ENCODE measurements at places on chromosomes 4 and X.

- DNase-seq = no peak
Observed at GRCh38 chr4:111066887-111067286, 444.0 kb upstream of the PITX2 start.

DNA sequence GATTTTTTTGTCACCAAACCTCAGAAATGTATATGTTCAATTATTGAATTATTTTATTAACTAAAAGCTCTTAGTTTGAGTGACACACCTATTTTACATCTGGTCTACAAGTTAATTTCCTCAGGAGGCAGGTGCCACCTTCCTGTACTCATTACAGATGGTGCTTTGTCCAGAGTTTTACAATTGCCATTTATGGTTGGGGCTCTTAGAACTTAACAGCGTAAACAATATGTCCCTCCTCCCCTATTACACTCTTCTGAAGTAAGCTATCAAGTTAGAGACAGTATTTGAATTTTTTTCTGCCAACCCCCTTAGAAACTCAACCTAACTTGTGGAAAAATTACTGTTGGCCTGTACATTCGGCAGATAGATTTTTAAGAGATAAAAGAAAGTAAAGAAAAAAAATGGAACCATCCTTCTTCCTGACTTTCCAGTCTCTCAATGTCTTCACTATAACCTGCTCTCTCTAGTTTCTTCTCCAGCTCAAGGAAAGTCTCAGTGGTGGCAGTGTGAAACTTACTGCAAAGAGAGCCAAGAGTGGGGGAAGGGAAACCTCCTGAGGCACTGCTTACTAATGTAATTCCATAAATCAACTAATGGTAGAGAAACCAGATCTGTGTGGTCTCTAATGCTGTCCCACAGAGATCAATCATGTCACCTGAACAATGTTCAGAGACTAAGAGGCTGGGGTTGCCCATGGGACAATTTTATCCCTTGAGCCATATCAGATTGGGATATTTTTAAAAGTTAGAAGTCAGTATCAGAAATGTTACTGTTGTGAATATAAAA lies 7.8 kb downstream of the CXXC4 start:
- DNase-seq = peak; percentile 66

DNA sequence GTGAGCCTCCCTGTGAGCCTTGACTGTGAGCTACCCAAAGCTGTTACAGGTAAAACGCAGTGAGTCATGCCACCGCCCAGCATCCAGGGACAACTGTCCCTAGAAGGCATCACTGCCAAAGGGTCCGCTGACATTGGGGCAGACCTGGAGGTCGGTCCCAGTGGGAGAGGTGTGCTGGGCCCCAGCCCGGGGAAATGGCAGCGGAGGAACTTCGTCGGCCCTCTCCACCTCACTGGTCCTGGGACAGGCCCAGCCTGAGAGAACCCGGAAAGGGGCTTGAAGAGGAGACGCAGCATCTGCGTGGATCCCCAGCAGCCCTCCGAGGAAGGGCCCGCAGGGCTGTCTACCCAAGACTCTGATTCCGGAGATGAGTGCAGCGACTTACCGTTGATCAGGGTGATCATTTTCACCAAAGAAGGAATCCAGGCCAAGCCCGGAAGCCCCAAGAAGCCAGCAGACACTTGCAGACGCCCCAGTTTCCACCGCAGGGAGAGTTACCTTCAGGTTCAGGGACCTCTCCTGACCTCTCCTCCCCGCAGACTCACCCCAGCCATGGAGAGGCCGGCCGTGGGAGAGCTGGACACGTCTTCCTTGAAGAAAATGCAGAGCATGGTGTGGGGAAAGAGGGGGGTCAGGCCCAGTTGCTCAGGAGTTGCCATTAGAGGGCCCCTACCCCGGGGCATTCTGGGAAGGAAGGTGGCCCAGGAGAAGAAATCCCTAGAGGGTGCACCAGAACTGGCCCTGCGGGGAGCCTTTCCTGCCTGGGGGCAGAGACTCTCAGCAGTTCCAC lies 51.2 kb downstream of the CXorf49B start:
- no peak for DNase-seq

DNA sequence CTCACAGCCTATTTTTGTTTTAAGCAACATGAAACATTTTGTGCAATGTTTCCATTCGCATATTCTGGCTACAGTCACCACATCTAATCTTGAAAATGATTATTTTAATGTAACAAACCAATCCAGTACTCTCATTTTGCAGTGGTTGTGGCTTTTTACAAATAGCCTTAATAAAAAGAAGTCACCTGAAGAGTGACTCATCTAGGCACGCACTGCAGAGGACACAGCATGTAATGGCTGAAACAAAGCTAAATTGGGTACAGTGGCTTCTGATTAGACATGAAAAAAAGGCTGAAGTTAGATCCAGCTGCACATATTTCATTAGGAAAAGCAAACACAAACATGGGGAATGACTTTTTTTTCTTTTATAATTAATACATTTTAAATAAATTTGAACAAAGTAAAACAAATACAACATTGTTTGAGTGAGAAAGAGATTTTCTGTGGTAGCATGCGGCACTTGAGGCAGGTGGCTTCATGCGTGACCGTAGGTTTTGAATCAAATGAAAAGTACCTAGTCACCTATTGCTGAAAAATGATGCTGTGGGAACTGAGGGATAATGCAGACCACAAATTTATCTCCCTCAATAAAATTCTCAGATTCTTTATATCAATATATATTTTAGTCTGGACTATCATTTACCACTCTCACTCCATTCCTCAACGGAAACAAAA lies 240.8 kb upstream of the DDX53 start:
- peak; percentile 34 for DNase-seq

- DNase-seq = no peak
Observed at GRCh38 chrX:54473993-54474859, 21.8 kb downstream of the FGD1 start.

GRCh38 chr4:86358257-86358656 lies 1.6 kb downstream of the MAPK10 start:
- peak; percentile 36 for DNase-seq

- no peak for DNase-seq
Observed at GRCh38 chrX:16316331-16316730, 149.1 kb downstream of the MAGEB17 start.

DNA sequence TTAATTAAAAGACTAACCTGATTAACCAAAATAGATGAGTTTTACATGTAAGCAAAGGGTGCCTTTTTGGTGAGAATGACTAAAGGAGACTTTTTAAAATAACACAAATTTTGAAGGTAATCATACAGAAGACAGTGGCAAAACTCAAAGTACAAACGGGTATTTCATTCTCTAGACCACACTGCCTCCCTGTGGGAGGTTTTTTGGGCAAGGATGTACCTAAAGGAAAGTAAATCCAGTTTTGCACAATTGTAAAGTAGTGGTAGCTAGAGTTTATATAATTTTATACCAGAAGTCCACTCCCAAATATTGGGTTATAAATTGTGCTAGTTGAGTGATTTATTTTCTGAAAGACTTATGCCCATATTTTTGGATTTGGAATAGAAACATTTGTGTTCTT lies 201.0 kb downstream of the PAPSS1 start:
- peak; percentile 77 for DNase-seq

GRCh38 chrX:97267396-97268181 lies 383.9 kb downstream of the RPA4 start:
- peak; percentile 29 for DNase-seq

Data from NCI-H1417 (cell line).